ENCODE measurements at places on chromosomes 6 and 20. TPM values are rescaled to one million over a fixed set of nuclear protein-coding genes. Genes with fewer than 3 reads are reported as not detected.
A peak's percentile ranks its signal among the peaks of the same experiment; 100 is the strongest.

DNA sequence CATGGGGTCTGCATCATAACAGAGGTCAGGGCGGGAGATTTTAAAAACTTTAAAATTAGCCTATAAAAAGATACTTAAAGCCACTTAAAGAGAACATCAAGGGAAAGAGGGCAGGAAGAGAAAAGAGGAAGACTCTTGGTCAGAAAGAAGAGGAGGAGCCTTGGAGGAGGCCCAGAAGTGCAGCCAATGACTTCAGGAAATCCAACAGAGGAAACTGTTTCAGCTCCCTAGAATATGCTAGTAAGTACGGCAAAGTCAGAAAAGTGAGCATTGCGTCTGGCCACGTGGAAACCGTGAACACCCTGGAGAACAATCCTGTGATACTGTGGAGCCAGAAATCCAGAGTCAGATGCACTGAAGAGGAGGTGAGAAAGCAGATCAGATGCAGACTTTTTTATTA lies 22.5 kb upstream of the NHSL1 start:
- DNase-seq = no peak

DNA sequence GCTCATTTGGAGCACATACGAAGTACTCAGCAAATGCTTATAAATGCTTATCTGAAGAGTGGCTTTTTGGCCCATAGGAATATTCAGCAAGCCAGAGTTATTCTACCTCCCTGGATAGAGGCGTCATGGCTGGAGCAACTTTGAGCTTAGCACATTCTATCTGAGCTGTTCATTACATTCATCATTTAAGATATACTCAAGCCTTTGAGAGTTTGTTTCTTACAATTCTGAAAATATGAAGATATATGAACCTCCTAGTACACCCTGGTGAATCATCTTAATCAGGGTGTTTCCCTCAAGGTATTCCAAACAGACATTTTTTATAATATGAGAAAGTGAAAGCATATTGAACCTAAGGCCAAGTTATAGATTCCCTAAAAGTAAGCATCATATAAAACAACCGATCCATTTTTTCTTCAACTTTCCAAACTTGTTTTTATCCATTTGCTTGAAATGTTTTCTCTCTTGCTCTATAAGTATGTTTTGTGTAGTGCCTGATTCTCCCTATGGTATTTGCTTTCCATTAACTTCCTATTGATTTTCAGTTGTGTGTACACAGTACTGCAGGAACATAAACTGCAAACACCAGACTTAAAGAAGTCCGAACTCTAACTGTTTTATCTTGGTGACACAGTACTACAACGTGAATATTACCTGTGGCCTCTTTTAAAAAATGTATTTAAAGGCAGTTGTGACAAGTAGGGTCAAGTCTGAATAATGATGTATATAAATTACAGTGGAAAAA lies 139.7 kb upstream of the PTPRK start:
- peak; percentile 10 for DNase-seq

- no peak for DNase-seq
Observed at GRCh38 chr20:48198929-48199451, 413.7 kb upstream of the SULF2 start.

DNA sequence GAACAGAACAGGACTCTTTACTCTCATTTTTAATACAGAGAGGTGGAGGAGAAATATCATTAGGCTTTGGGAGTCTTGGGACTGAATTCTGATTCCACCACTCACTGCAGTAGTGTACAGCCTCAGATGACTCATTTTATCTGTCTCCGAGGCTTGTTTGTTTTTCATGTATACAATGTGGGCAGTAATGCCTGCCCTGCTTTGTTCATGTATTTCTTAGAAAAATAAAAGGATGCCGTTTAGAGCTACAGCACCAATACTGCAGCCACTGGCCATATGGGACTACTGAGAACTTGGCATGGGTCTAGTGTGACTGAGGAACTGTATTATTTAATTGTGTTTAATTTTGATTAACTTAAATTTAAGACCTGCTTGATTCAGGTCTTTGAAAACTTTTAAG lies 41.2 kb upstream of the JAG1 start:
- peak; percentile 54 for DNase-seq

DNA sequence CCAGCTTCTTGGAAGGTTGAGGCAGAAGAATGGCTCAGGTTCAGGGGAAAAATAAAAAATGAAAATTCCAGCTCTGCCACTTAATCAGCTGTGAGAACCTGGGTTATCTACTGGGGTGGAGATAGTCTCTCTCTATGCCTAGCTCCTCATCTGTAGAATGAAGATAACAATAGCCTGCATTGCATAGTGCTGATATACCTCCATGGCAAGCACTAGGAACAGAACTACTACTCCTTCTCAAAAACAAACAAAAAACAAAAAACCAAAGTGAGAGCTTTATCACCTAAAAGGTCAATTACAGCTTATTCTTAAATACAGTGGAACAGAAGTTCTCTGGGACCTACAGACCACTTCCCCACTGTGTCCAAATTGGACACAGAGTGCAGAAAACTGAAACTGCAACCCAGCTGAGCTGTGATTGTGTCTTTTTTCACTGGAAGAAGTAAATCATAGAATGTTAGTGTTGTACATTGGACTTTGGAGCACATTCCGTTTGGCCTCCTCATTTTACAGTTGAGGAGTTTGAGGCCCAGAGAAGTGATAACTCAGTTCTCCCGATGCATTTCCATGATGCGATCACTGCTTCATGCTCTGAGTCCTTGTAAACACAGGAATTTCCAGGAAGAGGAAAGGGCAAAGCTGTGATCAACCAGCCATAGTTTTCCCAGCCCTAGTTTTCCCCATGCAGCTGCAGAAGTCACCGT lies 23.3 kb downstream of the MTFR2 start:
- no peak for DNase-seq

GRCh38 chr20:3166338-3166912 lies 6.8 kb upstream of the FASTKD5 start:
- no peak for DNase-seq

- no peak for DNase-seq
Observed at GRCh38 chr6:69813508-69813907, 16.7 kb upstream of the LMBRD1 start.

DNA sequence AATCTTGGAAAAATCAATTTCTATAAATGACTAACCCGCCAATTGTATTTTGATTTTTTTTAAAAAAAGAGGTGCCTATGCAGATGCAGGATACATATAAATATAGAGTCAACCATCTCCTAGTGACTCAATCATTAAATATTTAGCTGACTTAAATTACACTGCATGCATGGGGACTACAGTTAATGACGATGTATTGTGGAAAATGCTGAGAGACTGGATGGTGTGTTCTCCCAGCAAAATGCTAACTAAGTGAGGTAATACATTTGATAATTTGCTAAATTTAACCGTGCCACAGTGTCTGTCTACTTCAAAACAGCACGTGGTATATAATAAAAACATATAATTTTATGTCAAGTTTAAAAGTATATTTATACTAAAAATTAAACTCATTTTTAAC lies 341.6 kb downstream of the PRKN start:
- DNase-seq = no peak

GRCh38 chr6:84854811-84855400 lies 90.5 kb upstream of the TBX18 start:
- no peak for DNase-seq

DNA sequence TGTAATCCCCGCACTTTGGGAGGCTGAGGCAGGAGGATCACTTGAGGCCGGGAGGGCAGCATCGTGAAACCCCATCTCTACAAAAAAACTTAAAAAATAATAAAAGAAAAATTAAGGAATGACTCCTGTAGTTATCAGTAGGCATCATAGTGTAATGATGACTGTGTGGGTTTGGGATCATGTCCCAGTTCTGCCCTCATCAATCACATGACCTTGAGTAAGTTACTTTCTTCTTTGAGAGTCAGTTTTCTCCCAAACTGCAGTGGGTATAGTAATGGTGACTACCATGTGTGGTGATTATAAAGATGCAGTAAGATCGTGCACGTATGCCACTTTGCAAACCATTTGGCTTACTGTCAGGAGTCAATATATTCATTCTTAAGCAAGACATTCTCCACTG lies 89.2 kb downstream of the TXNDC5 start:
- DNase-seq = no peak

GRCh38 chr20:38466171-38466570 lies 6.5 kb upstream of the RALGAPB start:
- DNase-seq = no peak

DNA sequence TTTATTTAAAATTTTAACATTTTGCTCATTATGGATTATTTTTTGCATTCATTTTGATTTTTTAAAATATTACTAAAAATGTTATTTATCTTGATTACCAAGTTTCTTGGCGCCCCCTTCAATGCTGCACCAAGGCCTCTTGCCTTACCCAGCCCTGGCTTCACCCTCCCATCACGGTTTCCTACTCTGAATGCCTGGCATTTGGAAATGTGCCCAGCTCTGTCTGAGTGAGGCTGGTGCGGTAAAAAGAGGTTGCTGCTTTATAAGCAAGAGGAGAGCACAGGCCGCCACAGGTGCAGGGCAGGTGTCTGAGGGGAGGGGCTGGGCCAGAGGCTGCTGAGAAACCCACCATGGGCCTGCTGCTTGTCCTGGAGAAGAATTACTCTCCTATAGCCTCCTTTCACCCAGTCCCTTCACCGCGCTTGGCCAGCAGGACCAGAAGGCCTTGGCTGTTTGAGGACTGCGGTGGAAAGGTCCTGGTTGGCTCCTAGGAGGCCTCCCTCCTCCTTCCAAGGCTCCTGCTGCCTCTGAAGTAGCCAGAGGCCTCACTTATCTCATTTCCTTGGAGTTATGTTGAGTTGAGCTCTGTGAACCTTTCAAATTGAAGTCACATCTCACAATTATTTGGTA lies 62.6 kb downstream of the BANF2 start:
- no peak for DNase-seq

DNA sequence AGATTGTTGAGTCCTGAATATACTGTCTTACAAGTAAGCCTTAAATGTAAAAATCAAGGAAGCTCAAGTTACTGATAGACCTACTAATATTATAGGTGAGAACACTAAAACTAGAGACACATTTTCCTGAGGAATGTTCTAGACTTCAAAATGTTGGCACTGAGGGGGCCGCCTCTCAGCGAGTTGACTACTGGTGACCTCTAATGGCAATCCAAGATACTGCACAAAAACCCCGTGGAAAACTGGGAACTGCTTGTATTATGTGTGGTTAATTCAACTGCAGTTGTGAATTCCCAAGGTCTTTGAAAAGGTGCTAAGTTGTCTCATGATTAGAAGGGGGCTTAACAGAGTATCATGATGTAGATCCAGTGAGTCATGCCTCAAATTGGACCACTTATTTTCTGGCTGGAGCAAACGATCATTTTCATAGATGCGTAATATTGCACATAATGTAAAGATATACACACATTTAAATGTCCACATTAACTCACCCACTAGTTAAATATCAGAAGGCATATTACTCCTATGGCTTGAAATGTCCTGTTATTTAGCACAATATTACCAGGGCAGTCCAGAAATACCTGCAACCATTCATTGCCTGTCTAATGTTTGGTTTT lies 336.2 kb downstream of the FOXA2 start:
- DNase-seq = peak; percentile 19

DNA sequence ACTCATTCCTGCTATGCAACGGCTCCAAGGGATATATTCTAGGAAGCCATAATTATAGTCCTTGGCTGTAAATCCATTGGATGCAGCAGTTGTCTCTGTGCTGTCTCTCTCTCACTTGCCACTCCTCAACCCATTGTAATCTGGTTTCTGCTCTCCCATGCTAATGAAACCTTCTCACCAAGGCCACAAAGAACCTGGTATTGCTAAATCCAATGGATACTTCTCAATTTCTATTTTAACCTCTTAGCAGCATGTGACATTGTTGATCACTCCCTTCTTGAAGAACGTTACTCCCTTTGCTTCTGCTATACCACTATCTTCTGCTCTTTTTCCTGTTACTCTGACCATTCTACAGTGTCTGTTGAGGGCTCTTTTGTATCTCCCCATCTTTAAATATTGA lies 39.8 kb upstream of the GCLC start:
- DNase-seq = no peak

GRCh38 chr6:158309814-158310213 lies 2.5 kb upstream of the TULP4 start:
- DNase-seq = no peak

GRCh38 chr6:42225029-42225339 lies 7.3 kb upstream of the MRPS10 start:
- no peak for DNase-seq

GRCh38 chr6:44263354-44264100 lies 1.8 kb downstream of the NFKBIE start:
- peak; percentile 61 for DNase-seq

DNA sequence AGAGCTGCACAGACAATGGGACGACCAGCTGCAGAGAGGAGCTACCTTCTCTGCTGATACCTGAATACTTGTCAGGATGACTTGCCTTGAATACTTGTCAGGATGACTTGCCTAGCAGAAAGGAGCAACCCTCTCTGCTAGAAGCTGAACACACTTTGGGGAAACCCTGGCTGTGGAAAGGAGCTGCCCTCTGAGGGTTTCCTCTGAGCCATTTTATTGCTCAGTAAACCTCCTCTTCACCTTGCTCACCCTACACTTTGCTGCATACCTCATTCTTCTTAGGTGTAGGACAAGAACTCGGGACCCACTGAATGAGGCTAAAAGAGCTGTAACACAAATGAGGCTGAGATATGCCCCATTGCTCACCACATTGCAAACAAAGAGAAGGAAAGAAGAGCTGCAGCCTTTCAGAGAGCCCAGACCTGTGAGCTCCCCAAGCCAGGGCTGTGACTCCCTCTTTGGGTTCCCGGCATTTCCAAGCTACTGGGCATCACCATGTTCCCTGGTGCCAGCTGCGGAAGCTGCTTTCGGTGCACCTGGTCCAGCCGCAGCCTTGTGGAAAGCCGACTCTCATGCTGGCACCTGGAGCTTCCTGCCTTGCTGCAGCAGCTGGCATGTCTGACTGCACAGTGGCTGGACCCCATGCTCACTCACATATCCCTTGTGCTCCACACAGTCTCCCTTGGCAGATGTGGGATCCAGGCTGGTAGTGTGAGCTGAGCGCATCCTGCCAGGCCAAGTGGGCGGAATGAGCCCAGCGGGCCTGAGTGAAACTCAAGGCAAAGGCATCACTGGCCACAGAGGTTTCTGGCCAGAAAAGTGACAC lies 106.7 kb upstream of the AHI1 start:
- no peak for DNase-seq

GRCh38 chr6:167130712-167131684 lies 8.1 kb downstream of the CCR6 start:
- no peak for DNase-seq

- DNase-seq = peak; percentile 87
Observed at GRCh38 chr20:58850693-58851174, at the start of gene GNAS-AS1. Gene GNAS-AS1, minus strand, starts transcription at chr20:58850902.

- DNase-seq = no peak
Observed at GRCh38 chr6:53647462-53648094, 18.0 kb downstream of the KLHL31 start.

MYLK2 gene
- total RNA-seq = 0.59 TPM

RBPJL gene
- total RNA-seq = not detected

CCN6 gene
- total RNA-seq = 0.24 TPM

TTK gene
- total RNA-seq = 146 TPM

PRPH2 gene
- 1.8 TPM for total RNA-seq

FAM83D gene
- total RNA-seq = 125 TPM

PTCRA gene
- total RNA-seq = not detected

PAK1IP1 gene
- 34.0 TPM for total RNA-seq

SLC26A8 gene
- not detected for total RNA-seq

MAPK13 gene
- total RNA-seq = 2.1 TPM

MPIG6B gene
- not detected for total RNA-seq

RNF144B gene
- not detected for total RNA-seq
